ENCODE measurements at places on chromosomes 16 and 17.

GRCh38 chr16:81066681-81067080 is 10.4 kb downstream of the C16orf46 start:
- DNase-seq = no peak

- DNase-seq = no peak
These were observed 24.4 kb upstream of the PHKG2 start for GRCh38 chr16:30723725-30724355.

DNA sequence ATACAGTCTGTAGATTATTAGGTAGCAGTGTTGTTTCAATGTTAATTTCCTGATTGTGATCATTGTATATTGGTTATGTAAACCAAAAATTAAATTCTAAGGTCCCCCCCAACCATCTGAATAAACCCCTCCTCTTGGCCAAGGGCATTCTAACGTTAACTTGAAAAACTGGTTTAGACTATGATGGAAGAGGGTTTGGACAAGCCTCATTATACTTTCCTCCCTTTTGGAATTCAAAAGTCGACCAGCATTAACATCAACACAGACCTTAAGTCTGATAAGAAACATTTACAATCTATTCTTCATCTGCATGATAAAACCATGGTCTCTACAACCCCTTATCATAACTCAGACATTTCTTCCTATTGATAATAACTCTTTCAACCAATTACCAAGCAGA is 20.6 kb upstream of the KIFC3 start:
- DNase-seq = no peak

DNA sequence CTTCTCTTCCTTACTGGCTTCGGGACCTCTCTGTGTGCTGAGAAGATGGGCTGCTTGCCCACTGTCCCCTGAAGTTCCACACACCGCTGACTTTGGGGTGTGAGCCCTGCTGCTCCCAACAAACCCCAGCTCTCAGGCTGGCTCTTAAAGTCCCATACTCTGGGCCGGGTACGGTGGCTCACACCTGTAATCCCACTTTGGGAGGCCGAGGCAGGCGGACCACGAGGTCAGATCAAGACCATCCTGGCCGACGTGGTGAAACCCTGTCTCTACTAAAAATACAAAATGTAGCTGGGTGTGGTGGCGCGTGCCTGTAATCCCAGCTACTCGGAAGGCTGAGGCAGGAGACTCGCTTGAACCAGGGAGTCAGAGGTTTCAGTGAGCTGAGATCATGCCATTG is 17.2 kb downstream of the CD7 start:
- DNase-seq = no peak

GRCh38 chr17:18949566-18949965 is 2.4 kb upstream of the SLC5A10 start:
- no peak for DNase-seq

DNA sequence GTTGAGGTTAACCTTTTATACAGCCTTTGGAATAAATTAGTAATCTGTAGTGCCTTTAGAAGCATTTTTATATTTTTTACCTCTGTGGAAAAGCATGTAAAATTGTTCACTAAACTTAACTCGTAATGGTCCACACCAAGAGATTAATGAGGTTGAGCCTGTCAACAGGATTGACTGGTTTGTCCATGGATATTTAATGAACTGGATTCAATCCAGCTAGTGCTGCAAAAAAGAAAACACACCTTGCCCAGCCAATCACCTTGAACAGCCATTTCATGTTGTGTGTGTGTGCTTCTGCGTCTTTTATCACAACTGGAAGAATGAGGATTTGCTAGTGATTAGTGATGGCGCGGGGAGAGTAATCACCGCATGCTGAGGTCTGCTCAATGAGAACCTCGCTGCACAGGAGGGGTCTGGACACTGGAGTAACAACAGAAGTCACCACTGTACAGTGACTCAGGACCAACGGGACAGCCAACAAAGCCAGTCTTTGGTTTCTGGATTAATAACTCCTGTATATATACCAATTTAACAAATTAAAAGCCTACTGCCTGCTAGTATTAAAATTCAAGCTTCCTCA is 33.7 kb downstream of the LITAFD start:
- no peak for DNase-seq

DNA sequence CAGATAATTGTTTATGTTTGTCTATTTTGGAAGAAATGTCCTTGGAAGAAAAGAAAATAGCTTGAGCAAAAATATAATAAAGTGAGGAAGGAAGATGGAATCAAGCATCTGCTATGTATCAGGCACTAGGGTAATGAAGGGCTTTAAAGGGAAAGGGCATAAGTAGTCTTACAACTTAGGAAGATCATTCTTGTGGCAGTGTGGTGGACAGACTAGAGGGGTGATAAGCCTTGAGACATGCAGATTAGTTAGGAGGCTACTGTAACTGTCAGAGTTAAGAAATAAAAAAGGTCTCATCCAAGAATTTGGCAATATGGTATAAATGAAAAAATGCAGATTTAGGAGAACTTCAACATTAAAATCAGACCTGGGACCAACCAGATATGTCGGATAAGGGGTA is 14.9 kb downstream of the FAM222B start:
- no peak for DNase-seq

DNA sequence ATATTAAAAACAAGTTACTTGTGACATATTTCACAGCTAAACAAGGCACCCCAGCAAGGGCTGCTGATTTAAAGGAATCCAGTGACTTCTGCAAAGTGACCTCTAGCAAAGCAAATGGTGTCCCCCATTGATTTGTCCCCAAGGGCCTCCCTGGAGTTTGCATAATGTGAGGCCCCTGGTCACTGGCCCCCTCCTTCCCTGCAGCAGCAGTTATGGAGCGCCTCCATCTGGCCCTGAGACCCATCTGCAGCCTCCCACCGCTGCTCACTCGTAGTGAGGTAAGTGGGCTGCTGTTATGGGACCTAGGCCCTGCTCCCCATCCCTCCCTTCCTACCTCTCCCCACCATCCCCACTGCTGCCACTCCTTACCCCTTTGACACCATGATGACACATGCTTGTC is 19.6 kb upstream of the EEF2K start:
- peak; percentile 27 for DNase-seq

GRCh38 chr16:3115561-3115960 is 3.2 kb downstream of the ZNF205 start:
- DNase-seq = no peak

DNA sequence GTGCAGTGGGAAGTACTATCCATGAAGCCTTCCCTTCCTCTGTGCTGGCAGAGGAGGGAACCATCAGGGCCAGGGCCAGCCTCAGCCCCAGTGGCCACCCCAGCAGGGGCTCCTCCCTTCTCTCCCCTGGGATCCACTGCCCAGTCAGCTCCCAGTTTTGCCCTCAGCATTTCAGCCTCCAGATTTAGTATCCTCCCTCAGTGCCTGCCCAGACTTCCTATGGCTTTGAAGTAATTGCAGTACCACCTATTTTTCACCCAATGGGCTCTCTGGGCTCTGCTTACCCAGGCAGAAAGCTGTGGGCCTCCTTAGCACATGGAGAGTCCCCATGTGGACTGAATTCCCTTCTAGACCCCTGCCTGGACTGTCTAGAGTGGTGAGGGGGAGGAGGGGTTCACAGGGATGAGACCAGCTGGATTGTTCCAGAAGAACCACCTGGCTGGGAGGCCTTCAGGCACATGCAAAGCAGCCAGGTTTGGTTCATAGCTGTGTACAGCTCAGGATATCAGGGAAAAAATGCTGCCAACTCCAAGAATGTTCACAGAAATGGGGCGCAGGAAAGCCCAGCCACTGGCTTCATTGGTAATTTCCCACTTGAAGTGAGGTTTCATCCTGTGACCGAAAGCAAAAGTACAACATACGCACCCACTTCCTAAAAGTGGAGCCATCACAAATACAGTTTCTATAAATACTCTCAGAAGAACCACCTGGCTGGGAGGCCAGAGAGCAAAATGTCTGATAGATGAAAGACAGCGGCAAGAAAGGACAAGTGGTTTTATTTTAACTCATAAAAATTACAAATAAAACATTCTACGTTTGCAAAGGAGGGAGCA is 15.2 kb upstream of the HERPUD1 start:
- no peak for DNase-seq

DNA sequence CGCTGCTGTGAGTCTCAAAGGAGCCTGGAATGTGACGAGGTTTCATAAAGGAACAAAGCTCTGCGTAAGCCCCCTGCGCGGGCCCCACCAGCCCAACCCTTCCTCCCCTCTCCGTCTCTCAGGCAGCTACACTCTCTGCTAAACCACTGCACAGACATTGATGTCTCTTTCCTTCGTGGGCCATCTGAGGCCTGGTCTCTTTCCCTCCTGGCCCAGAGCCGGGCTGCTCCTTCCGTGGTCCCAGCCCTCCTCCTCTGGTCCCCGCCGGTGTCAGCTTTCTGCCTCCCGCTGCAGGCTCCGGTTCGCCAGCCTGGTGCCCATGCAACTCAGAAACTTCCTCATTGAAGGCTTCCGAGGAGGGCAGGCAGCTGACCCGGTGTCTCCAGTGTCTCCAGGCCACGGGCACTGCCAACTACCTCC is 7.4 kb downstream of the SCARF1 start:
- peak; percentile 50 for DNase-seq

DNA sequence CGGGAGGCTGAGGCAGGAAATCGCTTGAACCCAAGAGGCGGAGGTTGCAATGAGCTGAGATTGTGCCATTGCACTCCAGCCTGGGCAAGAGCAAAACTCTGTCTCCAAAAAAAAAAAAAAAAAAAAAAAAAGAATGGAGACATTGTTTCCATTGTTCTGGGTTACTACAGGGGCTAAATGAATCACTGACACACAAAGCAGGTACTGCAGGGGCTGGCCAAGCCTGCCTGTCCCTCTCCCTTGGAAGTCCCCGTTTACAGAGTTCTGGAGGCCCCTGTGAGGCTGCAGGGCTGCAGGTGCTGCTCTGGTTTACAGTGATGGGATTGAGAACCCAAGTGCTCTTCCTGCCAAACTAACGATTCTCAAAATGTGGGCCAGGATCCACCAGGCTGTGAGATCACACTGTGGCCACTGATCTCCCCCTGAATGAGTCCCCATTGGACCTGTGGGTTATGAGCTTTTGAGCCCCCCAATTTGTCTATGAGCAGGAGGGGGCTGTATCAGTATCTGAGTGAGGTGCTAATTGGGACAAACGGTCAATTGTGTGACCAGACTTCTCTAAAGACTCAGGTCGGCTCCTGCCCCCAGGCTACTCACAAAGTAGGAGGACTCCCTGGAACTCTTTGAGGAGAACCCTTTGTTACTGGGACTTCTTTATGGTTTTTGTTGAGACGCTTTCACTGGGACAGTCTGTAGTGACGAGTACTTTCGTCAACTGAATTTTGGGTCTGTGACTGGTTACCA is 39.0 kb downstream of the DNAH17 start:
- DNase-seq = no peak

GRCh38 chr17:7838090-7839075 is 4.4 kb downstream of the KDM6B start:
- peak; percentile 52 for DNase-seq

- DNase-seq = no peak
These were observed 8.5 kb downstream of the SLC22A31 start for GRCh38 chr16:89191901-89192185.

DNA sequence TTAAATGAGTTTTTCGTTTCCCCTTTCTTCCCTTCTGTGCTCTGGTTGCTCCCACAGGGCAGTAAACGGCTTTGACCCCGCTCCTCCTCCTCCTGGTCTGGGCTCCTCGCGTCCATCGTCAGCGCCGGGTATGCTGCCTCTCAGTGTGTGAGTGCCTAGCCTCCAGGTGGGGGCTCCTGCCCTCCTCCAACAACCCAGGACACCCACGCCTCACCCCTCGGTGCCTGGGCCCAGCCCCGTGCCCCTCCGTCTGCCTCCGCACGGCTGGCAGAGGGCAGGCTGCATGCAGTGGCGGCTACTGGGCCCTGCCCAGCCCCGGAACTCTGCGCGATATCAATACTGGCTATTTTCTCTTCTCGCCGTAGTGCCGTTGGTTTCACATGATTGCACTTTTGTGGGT is 31.2 kb downstream of the NDEL1 start:
- DNase-seq = no peak

DNA sequence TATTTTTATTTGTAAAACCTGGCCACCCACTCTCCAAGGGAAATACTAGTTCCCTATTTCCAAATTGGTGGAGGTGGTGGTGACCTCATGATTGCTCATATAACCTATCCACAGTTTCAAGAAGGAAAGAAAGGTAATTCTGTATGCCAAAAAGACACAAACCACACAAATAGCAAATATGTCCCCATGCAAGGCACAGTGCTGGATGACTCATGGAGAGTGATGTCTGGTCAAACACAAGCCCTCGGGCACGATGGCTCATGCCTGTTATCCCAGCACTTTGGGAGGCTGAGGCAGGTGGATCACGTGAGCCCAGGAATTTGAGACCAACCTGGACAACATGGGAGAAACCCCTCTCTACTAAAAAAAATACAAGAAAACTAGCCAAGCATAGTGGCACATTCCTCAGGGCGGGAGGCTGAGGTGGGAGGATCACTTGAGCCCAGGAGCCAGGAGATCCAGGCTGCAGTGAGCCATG is 64.2 kb downstream of the GNA13 start:
- peak; percentile 13 for DNase-seq

DNA sequence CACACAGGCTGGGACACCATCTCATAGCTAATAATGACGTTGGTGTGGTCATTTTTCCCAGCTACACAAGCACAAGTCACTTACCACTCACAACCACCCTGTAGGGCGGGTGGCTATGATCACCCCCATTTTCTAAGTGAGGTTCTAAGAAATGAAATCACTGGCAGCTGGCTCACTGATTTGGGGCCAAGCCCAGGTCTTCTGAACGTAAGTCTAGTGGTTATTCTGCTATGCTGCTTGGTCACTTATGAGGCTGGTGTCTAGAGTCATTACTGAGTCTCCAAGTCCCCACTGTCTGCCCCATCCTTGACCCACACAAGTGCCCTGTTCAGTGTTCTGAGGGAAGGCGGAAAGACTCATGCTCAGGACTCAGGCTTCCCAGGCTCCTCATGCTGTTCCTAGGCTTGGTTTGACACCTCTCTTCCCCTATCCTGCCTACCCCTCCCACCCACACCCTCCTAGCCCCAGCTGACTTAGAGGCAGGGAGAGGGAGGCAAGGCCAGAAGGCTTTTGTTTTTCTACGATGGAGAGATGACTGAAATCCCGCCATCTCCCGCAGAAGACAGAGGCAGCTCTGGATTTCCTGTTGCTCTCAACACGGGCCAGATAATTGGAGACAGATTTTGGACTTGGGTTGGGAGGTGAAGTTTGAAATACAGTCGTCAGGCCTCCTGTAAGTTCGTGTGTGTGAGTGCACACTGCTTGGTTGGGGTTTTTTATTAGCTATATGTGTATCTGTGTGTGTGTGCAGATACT is 32.2 kb downstream of the FZD2 start:
- DNase-seq = no peak

GRCh38 chr17:45380046-45380765 is 52.5 kb downstream of the ARHGAP27 start:
- DNase-seq = no peak

GRCh38 chr17:72294487-72294893 is 173.7 kb downstream of the SOX9 start:
- no peak for DNase-seq

- no peak for DNase-seq
These were observed 65.9 kb upstream of the TANC2 start for GRCh38 chr17:62900096-62900495.

- peak; percentile 42 for DNase-seq
These were observed 2.1 kb downstream of the RHBDL3 start for GRCh38 chr17:32267690-32268205.

DNA sequence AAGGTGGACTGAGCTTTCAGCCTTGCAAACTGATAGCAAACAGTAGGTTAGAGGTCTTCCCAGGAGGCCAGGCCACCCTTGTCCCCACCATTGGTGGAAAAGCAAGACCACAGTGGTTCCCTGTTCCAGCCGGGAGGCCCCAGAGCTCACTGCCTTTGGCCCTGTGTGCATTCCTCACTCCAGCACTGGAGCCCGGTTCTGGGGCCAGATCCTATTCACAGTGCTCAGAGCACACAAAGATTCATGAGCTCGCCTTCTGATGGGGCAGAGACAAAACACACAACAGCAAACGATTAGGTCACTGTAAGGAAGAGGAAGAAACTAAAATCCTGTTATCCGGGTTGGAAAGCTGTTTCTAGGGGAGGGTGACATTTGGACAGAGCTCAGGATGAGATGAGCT is 5.6 kb upstream of the PGS1 start:
- no peak for DNase-seq
